Thyroid gland (tissue), 4 donors: ENCODE measurements at places on chromosomes 6 and 20.

DNA sequence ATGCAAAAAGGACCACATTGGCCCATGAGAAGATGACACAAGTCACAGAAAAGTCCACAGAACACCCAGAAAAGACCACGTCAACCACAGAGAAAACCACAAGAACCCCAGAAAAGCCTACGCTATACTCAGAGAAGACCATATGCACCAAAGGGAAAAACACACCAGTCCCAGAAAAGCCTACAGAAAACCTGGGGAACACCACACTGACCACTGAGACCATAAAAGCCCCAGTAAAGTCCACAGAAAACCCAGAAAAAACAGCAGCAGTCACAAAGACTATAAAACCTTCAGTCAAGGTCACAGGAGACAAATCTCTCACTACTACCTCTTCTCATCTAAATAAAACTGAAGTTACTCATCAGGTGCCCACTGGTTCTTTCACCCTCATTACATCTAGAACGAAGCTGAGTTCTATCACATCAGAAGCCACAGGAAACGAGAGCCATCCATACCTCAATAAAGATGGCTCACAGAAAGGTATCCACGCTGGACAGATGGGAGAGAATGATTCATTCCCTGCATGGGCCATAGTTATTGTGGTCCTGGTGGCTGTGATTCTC, 11.2 kb downstream of the MUCL3 start:
- no peak for DNase-seq

GRCh38 chr20:45337367-45338120, 10.7 kb downstream of the SDC4 start:
- DNase-seq = peak; percentile 90

- no peak for DNase-seq
Observed at GRCh38 chr20:32963176-32963575, 41.1 kb downstream of the SUN5 start.

- no peak for DNase-seq
Observed at GRCh38 chr6:85362652-85363310, 87.1 kb upstream of the NT5E start.

DNA sequence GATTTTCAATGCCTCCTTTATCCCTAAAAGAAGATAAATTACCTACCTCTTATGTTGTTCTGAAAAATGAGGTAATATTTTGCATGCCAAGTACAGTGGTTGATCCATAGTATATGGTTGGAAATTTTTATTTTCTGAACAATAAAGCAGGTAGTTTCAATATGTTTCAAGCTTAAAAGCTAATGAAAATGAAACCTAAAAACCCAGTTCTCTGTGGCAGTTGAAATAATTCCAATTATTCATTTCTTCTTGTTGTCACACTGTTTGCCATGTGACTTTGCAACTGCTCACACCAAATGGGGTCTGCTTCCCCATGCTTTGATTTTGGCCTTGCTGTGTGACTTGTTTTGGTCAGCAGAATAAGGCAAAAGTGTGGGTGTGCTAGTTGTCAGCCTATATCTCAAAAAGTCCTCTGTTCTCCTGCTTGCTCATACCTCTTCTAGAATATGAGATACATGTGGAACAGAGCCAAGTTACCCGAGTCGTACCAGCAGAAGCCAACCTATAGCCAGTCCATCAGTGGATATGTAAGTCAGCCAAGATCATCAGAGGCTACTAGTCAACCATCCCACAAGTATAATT, 197.2 kb upstream of the THEMIS start:
- no peak for DNase-seq

DNA sequence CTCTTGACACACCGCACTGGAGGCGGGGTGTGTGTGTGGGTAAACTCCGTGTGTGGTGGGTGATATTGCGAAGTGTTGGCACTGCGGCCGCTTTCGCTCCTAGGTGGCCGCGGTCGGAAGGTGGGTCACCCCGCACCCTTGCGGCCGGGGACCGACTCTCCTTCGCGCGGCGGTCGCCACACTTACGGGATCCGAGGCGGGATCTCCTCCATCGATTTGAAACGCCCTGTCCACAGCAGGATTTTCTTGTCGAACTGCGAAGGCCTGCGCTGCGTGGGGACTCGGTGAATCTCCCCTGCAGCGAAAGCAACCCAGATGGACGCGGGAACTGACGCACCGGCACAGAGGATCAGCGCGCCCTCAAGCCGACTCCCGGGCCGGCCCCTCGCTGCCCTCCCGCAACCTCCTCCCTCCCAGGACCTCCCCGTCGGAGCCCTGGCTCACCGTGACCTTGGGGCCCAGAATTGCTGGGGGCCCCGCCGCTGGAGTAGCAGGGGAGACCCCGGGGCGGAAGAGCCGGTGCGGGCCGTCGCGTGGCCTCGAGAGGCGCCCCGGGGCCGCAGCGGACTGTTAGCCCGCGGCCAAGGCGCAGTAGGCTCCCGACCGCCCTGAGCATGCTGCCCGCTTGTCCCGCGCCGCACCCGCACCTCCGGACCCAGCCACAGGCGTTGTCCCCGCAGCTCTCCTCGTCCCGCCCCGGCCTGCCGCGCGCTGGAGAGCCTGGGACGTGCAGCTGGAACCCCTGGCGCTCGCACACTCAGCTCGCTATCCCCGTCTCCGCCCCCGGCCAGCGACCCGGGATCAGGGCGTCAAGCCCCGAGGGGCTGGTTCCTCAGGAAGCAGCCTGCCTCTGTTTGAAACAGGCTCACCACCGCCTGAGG, at the start of gene FAM162B:
Gene FAM162B, minus strand, starts transcription at position 759 of the 881 bp plus-strand sequence. Its CDS starts 143 bp downstream, at position 616.
- peak; percentile 17 for DNase-seq

- no peak for DNase-seq
Observed at GRCh38 chr20:2118783-2119182, 17.2 kb downstream of the STK35 start.
